HCEC 1CT (cell line): ENCODE measurements at places on chromosomes 3 and 15.

DNA sequence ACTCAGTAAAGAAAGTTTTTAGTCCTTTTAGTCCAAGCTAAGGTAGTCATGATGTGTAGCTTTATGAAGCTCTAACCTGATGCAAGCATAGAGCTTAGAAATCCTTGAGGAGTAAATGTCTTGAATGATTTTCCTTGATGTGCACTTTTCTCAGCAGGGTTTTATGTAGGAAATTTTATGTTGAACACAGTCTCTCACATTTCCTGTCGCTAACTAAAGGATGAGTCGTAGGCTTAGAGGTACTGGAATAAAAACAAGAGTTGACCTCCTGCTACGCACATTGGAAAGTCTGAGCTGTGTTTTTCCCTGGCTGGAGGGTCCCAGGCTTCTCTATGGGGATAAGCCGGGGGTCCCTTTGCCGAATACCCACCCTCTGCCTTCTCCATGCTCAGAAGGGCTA lies 34.7 kb upstream of the ZPLD1 start:
- DNase-seq = peak; percentile 71

- DNase-seq = no peak
Observed at GRCh38 chr3:102573483-102574028, 138.7 kb downstream of the ZPLD1 start.

DNA sequence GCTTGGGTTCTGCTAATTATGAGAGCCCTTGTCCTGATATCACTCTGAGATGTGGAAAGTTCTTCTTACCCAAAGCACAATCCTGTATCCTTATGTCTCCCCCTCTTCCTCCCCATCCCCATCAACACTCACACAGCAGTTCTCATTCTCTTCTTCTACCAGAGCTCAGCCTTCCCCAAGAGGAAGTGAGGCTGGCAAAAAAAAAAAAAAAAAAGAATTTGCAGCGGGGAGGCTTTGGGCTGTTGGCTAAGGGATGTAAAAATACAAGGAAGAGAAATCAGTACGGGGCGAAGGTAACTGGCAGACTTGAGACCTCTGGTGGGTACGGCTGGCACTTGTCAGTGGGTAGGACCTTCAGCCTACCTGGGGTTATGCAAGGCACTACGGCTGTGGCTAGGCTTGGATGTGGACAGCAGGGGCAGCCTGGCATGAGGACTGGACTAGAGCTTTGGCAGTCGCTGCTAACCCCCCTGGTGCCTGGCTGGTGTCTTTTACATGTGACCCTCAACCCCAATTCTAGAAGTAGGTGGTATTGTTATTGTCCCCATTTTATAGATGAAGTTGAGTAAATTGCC lies 5.4 kb downstream of the VIPR1 start:
- DNase-seq = no peak

GRCh38 chr3:60366486-60366885 lies 884.8 kb downstream of the FHIT start:
- DNase-seq = no peak

DNA sequence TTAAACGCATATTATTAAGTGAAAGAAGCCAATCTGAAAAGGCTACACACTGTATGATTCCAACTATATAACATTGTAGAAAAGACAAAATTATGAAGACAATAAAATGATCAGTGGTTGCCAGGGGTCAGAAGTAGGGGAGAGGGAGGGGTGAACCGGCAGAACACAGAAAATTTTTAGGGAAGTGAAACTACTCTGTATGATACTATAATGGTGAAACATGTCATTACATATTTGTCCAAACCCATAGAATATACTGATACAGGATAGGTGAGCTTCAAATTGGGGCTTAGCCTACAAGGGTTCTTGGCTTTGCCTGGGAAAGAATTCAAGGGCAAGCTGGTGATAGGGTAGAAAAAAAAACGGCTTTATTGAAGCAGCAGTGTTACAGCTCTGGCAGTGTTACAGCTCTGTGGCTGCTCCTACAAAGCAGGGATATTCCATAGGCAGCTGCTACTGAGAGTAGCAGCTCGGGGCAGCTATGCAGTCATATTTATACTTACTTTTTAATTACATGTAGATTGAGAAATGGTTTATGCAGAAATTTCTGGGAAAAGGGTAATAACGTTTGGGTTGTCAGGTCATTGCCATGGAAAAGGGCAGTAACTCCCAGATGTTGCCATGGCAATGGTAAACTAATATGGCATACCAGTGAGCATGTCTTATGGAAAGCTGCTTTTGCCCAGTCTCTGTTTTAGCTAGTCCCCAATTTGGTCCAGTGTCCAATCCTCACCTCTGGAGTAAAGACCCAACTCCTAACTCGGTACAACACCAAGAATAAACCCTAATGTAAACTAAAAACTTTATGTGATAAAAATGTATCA lies 125.1 kb upstream of the SLC25A36 start:
- no peak for DNase-seq

GRCh38 chr3:12992629-12993516 lies 80.4 kb downstream of the IQSEC1 start:
- DNase-seq = no peak

DNA sequence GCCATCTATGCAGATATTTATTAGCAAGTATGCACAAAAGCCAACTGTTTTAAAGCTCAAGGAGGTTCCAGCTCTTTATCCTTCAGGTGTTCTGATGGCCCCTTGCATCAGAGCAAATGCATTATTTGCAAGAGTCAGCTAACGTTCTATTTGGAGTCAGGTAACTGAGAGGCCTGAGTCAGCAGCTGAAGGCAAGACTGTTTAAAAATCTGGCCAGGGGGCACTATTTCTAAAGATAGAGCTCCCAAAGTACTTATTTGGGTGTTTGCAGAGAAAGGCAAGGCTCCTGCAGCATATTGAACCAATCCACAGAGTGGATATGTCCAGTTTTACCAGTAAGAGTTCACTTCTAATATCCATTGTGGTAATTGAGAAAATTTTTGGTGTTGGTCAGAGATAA lies 146.1 kb downstream of the LRTM1 start:
- no peak for DNase-seq

DNA sequence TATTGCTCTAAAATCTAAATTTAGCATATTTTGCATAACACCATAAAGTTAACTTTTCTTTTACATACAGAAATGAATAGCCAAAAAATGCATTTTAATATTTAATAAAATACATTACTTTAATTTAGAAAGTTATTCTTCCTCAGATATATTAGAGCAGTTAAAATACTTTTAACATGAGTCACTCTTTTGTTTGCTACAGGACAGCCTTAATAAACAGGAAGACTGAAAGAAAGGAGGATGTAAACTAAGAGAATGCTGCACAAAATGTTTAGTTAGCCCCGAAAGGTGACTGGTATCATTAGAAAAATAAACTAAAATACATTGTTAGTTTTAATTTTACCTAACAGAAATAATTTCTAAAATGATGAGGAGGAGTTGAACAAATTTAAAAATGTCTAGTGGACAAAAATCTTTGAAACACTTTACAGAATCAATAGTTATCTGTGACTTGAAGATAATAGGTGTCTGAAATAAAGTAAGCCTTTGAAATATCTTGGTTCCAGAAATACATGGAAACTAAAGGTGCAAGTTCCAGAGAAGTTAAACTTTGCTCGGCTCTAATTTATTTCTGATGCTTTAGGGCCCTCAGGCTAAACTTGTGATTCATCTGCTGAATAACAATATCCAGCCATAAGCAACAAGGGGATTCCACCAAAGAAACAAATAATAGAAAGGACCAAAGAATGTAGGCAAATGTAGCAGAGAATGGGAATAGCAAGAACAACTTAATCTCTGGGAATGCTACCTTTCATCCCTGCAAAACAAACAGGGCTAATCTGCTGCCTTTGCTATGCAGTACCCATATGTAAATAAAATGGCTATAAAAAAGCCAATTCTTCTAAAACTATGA lies 138.3 kb upstream of the UBP1 start:
- DNase-seq = peak; percentile 56
